Suppressor macrophage treated with lipopolysaccharide for 4 hours (primary cell): ENCODE measurements at places on chromosomes 11 and 22.

GRCh38 chr11:119615882-119616196, 113.2 kb downstream of the NECTIN1 start:
- DNase-seq, result no peak

- DNase-seq, result peak; percentile 50
Measured at GRCh38 chr22:30989474-30989873, 20.4 kb downstream of the TUG1 start.

GRCh38 chr11:134560066-134560465, 148.0 kb upstream of the B3GAT1 start:
- no peak for DNase-seq

DNA sequence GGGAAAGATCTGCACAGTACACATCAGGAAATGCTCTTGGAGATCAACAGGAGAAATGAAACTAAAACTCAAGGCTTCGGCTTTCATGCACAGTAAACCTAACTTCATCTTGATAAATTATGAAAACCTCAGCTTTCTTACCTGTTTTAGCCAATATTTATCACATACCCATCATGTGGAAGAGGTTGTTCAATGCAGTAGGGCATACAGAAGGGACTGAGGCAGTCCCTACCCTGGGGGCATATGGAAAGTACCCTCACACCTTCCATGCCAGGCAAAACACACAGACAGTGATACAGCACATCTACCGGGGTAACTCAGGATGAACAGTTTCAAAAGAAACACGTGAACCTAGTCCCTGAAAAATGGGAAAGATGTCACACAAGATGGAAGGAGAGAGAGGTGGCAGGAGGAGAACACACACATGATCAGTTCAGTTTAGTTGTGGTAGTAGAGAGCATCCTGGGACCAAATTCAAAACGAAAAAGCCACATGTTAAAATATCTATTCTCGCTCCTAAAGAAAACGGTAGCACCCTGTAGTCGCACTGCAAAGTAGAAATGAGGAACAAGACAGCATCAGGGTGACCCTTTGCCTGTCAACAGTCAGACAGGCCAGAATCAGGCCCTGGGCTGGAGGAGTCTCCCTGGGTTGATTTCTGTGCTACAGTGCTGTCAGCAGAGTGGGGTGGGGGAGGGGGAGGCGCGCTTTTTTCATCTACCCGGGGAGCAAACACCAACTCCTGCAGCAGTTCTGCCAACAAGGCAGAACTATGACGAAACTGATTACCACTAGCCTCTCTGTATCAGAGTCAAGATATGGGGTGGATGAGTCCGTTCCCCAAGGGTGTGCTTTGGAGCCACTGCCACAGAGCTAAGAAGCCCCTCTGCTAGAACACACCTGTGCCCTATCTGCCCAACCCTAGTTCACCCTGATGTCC, 1.3 kb downstream of the HIRA start:
- peak; percentile 71 for DNase-seq

DNA sequence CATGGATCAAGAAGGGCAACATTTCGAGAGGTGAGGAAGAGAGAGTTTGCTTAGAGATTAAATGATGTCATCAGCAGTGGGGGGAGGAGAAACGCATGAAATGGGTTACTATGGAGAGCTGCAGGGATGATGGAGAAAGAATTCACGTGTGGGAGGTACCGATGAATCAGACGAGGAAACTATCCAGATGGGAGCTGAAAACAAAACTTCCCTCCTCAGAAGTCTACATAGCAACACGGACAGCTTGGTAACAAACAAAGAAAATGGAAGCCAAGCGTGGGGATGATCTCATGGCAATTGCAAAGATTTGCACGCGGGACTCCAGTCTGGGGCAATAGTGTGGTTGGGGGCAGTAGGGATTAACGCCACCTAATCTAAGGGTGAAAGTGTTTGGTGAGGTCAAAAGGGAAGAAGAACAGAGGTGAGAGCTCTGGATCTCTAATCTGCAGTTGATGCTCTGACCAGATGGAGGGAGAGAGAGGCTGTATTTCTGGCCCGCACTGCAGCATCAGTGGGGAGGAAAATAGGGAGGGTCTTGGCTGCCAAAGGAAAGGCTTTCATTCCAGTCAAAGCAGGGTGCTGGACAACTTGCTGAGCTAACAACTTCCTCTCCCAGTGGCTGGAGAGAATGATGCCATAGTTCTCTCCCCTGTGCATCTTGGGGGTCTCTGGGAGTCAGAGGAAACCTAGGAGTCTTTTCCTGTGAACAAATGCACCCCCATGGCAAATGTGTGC, 43.4 kb upstream of the CSNK2A3 start:
- peak; percentile 25 for DNase-seq

DNA sequence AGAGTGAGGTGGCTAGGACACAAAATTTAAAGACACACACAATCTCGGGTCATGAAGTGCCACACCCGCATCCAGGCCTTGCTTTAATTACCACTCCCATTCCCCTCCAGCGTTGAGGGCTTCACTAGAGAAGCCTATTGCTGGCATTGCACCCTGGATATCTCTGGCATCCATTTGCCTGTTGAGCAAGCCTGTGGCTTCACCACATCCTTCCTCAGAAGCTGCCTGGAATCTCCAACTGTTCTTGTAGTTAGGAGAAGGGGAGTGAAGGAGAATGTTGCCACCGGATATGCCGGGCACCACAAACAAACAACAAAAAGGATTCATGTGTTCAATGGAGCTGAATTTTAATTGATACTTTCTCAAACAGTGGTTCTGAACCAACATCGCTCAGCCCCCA, 34.4 kb upstream of the RCN1 start:
- peak; percentile 40 for DNase-seq

DNA sequence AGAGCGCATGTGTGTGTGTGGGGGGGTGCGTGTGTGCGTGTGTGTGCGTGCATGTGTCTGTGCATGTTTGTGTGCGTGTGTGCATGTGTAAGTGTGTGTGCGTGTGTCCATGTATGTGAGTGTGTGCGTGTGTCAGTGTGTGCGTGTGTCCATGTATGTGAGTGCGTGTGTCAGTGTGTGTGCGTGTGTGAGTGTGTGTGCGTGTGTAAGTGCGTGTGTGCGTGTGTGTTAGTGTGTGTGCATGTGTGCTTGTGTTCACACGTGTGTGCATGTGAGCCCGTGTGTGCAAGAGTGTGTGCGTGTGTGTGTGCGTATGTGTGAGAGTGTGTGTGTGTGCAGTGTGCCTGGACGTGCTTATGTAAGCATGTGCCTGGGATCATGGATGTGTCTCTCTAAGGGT, 14.7 kb upstream of the APOL6 start:
- DNase-seq, result no peak

GRCh38 chr11:33040033-33040861, 875 bp downstream of the TCP11L1 start:
- no peak for DNase-seq

DNA sequence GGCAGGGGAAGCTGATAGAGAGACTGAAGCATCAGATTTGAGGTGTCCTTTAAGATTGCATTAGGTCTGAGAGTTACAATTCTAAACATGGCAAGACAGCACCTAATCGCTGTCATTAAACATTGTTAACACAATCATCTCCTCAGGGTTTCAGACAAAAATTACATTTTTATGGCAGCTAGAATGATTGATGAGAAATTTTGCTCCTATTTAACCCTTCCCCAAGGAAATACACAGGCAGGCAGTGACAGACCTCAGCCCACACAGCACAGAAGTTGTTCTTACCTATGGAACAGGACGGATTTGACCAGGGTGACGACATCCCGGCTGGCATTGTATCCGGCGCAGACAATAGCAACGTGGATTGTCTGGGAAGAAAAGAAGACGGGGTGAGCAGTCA, 294.3 kb downstream of the LARGE1 start:
- DNase-seq, result no peak

DNA sequence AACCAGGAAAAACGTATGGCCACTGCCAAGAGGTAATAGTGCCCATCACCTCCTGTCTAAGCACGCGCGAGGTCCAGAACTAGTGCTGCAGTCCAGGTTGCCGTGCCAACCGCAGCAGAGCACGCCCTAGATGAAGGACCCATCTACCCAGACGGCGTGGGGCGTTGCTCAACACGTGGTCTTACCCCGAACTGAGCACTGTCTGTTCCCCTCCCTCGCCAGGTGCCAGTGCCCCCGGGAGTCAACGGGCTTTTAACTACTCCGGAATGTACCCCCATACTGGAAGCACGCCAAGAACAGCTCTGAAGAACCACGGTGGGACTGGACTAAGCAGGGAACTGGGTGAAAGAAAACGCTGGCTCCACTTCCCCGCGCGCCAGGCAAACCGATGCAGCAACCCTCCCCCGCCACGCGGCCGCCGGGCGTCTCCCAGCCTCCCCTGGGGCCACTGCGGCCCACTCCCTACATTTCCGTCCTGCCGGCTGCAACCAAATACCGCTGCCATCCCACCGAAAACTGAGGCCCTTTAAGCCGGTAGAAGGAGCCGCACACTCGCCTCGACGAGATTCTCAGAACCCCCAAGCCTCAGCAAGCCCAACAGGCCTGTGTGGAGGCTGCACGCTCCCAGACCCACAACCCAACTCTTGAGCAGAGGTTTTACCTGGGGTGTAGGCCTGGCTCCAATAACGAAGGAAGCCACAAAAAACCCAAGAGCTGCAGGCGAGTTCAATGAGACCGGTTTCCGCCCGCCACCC, at the start of gene HSPA8:
TSS of gene HSPA8 (minus strand) at position 734 of the 755 bp plus-strand sequence. CDS start 812 bp downstream, outside the sequence.
- DNase-seq, result peak; percentile 49

GRCh38 chr11:61545921-61546320, 35.0 kb downstream of the SYT7 start:
- DNase-seq, result no peak
